ENCODE measurements at places on chromosomes 7 and 10. TPM values are rescaled to one million over a fixed set of nuclear protein-coding genes. Genes with fewer than 3 reads are reported as not detected.

DNA sequence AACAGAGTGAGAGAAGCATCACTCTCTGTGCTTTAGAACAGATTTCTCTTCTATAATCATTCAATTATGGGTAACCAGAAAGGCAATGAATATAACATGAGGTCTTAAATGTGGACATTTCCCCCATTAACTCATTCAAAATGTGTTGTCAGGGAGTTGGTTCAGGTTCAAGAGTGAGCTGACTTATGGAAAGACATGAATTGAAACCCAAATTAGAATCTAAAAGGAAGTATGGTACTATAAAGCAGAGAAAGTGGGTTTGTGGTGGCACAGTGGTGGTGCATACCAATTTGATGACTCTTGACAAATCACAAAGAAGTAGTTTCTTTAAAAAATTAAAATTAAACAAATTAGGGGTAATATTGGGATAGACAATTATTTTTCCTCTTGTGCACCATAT is 114.6 kb upstream of the MEOX2 start:
- DNase-seq: no peak

- no peak for DNase-seq
These were observed 944 bp downstream of the AVL9 start for GRCh38 chr7:32496052-32496813.

- DNase-seq: peak; percentile 70
These were observed 523 bp upstream of the CDH23 start for GRCh38 chr10:71396084-71396710.

- DNase-seq: no peak
These were observed 146.6 kb upstream of the AUTS2 start for GRCh38 chr7:69451715-69452114.

DNA sequence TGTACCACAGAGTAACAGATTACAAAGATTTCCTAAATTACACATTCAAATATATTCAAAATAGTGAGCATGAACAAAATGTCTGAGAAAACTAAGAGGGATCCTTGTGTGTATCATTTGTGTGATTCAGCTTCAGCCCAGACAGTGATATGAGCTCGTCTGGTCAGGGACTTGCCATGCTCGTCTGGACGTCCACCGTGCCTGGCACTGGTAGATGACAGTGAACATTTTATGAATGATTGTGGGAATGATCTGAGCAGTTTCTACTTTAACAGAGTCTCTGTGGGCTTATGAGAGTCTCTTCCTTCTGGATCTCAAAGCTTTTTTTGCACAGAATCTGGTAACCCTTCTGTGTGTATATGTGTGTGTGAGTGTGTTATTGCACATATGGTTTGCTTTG is 34.2 kb upstream of the ANKRD2 start:
- no peak for DNase-seq

GRCh38 chr7:109529712-109530111 is 960.0 kb downstream of the DNAJB9 start:
- DNase-seq: no peak

DNA sequence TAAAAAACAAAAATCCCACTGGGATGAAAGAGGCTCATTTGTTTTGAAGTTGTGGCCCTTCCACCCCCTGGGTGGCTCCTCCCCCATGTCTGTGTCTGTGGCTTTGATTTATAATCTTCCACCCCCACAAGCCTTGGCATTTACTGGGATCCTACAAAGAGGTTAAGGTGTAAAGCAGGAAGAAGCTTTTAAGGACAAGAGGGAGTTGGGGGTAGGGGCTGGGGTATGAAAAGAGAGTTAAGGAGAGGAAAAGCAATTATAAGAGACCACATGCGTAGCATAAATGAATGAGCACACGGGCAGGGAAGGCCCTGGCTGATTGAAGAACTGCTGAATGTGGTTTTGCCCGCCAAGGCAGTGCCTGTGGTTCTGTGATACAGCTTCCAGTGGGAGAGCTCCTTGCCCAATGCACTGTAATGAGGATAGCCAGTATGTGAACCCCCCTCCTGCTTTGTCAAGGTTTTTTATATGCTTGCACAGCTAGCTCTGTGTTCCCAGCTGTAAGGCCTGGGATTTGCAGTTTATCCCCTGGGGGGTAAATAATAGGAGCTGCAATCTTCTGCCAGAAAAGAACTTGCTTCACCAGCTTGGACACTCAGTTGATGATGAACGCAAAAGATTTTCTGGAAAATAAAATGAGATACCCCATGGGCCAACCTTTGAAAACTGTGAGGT is 34.7 kb upstream of the KMT2E start:
- DNase-seq: peak; percentile 39

- no peak for DNase-seq
These were observed 12.4 kb downstream of the PAPOLB start for GRCh38 chr7:4849390-4849789.

DNA sequence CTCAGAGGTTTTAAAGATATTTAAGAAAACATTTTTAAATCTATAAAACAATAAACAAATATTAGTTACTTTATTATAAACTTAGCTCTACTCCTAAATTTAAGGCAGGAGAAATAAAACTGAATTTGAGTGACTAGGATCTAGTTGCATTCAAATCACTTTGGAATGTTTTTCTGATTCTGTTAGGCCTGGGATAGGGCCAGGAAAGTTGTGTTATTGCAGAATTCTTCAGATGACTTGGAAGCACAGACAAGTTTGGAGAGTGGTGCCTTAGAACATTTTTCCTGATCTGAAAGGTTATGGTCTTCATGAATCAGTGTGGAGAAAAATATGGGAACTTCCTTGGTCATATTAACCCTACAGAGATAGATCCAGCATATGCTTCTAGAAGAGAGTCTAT is 15.6 kb upstream of the SLC25A13 start:
- DNase-seq: no peak

- DNase-seq: no peak
These were observed 5.7 kb downstream of the GRID2IP start for GRCh38 chr7:6545398-6546126.

GRCh38 chr10:99555825-99556523 is 23.2 kb downstream of the NKX2-3 start:
- DNase-seq: no peak

DNA sequence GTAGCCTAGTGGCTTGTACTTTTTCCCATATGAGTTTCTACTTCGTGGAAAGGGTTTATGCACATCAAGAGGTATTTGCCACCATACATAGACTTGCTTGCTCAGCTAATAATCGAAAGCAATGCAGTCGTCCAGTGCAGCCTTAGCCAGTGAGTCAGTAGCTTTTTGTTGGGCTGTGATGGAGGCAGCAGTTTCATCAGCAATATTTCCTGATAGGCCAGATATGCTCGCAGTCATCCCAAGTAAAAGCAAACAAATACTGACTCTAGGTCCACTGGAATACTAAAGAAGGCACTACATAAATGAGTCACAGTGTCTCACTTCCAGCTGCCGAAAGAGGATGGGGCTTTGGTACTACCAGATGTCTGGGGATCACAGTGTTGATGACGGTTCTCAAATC is 2.1 kb upstream of the BNIP3 start:
- DNase-seq: no peak

DNA sequence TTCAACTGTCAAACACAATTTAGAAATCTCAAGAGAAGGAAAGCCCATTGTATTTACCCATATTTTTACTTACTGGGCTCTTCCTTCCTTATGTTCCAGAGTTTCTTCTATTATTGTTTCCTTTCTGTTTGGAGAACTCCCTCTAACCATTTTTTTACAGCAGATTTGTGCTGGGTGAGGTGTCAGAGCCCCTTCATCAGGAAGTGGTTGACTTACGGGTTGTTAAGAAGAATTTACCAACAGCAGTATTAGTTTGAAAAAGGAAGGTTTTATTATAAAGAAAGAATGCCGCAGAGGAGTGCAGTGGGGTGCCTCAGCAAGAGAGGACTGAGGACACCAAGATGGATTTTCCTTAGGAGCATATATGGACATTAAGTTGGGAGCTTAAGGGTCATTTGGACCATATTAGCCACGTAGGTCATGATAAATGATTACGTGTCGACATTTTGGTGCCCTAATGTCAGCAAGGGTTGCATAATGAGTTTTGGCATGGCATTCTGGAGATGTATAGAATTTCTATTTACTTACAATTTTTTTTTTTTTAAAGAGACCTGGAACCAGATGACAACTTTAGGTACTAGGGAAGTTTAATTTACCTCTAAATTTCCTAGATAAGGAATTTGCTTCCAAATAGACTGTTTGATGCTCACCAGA is 6.3 kb upstream of the TBATA start:
- DNase-seq: no peak

DNA sequence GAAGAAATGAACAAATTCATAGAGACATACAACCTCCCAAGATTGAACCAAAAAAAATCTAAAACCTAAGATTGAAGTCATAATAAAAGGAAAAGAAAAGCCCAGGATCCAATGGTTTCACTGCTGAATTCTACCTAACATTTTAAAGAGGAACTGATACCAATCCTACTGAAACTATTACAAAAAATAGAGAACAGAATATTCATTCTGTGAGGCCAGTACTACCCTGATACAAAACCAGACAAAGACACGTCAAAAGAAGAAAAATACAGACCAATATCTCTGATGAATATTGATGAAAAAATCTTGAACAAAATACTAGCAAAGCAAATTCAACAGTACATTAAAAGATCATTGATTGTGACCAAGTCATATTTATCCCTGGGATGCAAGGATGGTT is 128.5 kb upstream of the STEAP1 start:
- no peak for DNase-seq

DNA sequence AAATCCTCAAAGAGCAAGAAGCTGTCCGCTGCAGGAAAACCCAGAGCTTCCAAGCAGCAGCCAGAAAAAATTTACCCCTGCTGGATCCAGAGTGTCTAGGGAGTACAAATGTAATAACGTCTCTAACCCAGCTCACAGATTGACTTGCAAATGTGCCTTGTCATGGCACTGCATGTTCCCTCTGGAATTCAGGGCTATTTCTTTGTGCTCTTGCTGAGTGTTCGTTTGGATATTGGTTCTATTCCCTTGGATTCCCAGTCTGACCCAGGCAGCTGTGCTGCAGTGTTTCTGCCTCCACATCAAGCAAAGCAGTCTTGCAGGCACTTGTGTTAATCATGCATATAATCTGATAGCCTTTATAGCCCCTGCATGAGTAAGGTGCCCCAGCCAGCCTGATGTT is 209.9 kb upstream of the GHITM start:
- DNase-seq: no peak

DNA sequence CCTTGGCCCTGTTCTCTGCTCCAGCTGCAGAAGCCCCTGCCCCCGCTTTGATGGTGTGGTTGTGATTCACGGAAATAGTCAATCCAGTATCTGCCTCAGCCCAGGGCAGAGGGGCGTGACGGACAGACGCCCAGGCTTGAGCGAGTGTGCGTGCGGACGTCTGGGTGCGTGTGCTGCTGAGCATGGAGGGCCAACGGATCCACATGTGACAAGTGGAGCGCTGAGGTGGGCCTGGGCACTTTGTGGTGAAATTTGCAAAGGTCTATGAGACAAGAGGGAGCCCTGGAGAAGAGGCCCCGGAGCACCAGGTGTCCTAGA is 94.4 kb downstream of the WDR37 start:
- no peak for DNase-seq

- no peak for DNase-seq
These were observed 16.2 kb downstream of the MACC1 start for GRCh38 chr7:20200971-20201370.

DNA sequence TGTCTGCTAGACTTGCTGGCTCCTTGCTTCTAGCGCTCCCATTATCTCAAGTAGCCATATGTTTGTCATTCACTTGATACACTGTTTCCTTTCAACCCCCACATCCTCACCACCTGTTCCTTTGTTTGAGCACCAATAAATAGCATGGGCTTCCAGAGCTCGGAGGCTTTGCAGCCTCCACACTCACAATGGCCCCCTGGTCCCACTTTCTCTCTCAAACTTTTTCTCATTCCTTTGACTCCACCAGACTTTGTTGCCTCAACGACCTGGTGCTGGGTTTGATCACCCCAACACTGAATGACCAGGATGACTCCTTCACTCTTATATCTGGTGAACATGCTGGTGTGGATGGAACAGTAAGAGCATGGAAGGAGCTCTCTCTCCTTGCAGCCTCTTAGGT is 114.5 kb upstream of the TRIM24 start:
- DNase-seq: no peak

GRCh38 chr10:118983263-118983662 is 46.3 kb upstream of the NANOS1 start:
- DNase-seq: no peak

DNA sequence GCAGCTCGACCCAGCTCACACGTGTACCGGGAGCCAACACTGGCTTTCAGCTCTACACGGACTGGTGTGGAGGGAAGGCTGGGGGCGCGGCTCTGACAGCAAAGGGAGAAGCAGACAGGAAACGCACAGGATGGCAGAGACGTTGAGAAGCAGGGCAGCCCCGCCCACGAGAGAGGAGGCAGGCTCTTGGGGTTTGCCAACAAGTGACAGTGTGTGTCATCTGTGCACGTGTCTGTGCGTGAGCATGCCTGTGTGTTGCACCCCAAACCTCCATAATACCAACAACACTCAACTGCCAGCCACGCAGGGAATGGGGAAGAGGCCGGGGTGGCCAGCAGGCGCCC is 64.4 kb upstream of the PDGFA start:
- DNase-seq: no peak

GRCh38 chr10:48416584-48417232 is 110.2 kb downstream of the MAPK8 start:
- no peak for DNase-seq

GRCh38 chr7:28768577-28769147 is 189.5 kb downstream of the TRIL start:
- no peak for DNase-seq

The GPNMB gene
- 134 TPM for total RNA-seq

The MRLN gene
- total RNA-seq: not detected

The HYAL4 gene
- not detected for total RNA-seq

The PVRIG gene
- 0.94 TPM for total RNA-seq

The ZNF503 gene
- total RNA-seq: 12.0 TPM

The SGCE gene
- 40.7 TPM for total RNA-seq

The MKX gene
- total RNA-seq: 0.50 TPM

The RASA4B gene
- 14.3 TPM for total RNA-seq

The VTI1A gene
- 22.0 TPM for total RNA-seq
